Hippocampal formation (tissue), 2 donors: ENCODE measurements at places on chromosomes 1 and 21.

- DNase-seq: no peak
These were observed 303.8 kb downstream of the TM2D1 start for GRCh38 chr1:61420909-61421835.

DNA sequence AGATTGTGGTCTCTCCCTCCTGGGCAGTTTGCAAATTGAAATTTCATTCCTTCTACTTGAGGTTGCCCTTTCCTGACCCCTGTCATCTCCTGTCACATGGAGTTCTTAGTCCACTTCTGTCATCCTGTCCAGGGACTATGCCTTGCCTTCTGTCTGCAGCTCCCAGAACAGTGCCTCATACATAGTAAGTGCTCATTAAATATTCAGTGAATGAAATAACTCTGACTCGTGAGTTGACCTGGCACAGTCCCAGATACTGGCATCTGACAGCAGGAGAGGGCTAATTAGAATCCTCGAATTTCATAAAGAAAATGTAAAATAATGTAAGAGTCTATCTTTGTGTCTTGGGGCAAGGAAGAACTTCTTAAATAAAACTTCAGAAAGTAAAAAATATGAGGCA lies 50.8 kb downstream of the CNIH3 start:
- DNase-seq: no peak

- no peak for DNase-seq
These were observed 6.4 kb upstream of the GPR157 start for GRCh38 chr1:9135073-9135836.

GRCh38 chr1:206415942-206416341 lies 54.3 kb upstream of the IKBKE start:
- no peak for DNase-seq

GRCh38 chr1:185439727-185440415 lies 122.8 kb upstream of the IVNS1ABP start:
- DNase-seq: no peak

DNA sequence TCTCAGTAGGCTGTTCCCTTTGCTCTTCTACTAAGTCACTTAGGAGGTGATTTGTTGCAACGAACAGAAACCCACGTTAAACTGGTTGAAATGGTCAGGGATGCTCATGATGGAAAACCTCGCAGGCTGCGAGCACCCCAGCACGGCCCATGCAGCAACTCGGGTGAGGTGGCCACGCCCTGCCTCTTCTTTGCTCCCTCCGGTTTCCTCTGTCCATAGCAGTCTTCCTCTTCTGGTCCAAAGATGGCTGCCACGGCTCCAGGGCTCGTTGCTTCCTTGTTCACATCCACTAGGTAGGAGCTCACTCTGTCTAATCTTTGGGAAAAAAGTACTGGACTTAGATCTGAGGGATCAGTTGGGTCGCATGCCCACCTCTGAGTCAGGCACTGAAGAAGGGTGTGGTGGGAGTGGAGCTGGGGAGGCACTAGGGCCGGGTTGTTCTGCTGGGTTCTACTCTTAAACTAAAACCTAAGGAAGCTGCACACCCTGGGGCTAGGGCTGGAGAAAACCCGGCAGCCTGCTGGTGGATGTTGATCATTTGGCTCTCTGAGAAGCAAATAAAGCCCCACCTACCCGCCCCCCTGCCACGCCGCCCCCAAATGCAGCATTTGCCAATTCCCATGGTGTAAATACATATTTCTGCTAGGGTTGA lies 31.0 kb downstream of the KAZN start:
- DNase-seq: no peak

- no peak for DNase-seq
These were observed 223.7 kb upstream of the USP25 start for GRCh38 chr21:15506086-15506485.

DNA sequence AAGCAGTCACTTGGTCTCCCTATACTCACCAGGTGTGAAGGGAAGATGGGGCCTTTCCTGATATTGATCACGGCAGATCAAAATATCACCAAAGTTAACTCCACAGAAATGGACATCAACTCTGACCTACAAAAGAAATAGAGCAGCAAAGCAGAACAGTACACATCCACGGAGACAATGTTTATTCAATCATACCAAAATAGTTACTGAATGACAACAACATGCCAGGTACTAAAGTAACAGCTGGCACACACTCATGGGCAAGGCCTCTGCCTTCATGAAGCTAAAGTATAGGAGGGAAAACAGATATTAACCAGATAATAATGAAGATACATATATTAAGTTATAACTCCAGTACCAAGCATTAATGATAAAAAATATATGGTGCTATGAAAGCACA lies 59.2 kb upstream of the RASAL2 start:
- no peak for DNase-seq

DNA sequence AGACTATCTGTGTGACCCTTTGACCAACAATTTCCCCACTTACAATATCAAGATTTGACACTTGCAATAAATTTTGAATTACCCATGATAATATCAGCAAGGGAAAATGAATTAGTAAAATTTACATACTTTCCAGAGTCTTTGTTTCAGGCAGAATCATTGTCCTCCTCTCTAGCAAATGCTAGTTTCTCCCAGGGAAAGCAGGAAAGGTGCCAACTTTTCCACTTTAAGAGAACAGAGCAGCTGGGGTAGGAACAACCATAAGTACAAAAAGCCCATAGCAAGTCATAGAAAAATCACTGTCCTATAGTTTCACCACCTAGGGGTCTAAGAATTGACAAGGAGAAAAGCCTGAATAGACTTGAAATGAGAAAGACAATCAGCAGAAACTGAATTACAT lies 67.1 kb upstream of the GUCA2B start:
- no peak for DNase-seq

GRCh38 chr1:230191079-230191804 lies 124.2 kb downstream of the GALNT2 start:
- DNase-seq: peak; percentile 48

GRCh38 chr1:18332576-18332975 lies 148.2 kb upstream of the KLHDC7A start:
- no peak for DNase-seq

GRCh38 chr1:204262506-204263253 lies 48.9 kb upstream of the GOLT1A start:
- no peak for DNase-seq

- DNase-seq: no peak
These were observed 96.4 kb upstream of the C1orf105 start for GRCh38 chr1:172324086-172324485.

GRCh38 chr1:152459596-152460528 lies 45.8 kb upstream of the CRNN start:
- DNase-seq: peak; percentile 53

DNA sequence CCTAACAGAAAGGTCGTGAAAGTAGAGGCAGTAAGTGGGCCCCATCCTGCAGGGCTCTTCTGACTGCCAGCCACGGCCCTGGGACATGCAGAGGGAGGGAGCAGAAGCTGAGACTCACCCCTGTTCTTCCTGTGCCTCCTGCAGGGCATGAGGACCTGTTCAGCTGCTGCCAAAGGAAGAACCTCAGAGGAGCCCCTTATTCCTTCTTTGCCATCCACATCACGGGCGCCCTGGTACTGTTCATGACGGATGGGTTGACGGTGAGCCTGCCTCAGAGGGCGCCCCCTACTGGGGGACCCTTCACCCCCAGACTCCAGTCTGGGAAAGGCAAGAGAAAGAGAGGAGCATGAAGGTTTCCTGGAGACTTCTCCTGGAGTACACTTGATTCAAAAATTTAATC lies 47.1 kb downstream of the ELK4 start:
- DNase-seq: no peak

DNA sequence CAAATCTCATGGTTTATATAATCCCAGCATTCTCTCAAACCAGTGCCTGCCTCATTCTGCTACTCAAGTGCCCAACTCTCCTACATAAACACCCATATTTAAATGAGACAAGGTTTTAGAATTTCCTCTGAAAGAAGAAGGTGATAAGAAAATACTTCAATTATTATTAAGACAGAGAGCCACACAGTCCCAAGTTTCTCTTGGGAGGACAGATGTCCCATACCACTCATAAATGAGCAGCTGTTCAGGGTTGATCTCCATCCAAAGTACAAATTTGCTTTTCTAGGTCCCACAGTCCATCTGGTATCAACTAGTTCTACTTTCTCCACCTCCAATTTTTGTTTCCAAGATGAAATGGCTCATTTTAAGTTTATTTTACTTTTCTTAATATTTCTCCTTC lies 11.3 kb downstream of the DCAF8 start:
- DNase-seq: no peak

DNA sequence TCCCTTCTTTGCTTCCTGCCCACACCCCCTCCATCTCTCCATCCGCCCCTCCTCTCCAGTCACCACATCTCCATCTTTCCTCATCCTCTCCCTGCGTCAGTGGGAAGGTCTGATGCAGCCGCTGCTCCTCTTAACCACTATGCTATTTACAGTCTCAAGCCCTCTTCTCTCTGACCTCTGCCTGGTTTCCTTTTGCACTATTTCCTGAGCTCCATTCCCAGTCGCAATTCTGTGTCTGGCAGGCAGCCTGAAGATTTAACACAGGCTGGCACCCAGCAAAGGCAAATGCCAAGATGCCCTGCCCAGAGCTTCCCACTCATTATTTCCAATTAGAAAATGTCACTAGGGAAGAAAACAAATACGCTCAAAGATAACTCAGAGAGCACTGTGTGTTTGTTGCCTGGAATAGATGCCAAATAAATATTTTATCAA lies 89.6 kb upstream of the LPGAT1 start:
- DNase-seq: no peak
